ENCODE measurements at places on chromosomes 13 and 19. TPM values are rescaled to one million over a fixed set of nuclear protein-coding genes. Genes with fewer than 3 reads are reported as not detected.
A peak's percentile ranks its signal among the peaks of the same experiment; 100 is the strongest.

- no peak overlapping the region for H3K27ac ChIP-seq
- no peaks in the 10 kb centered on the region for H3K36me3 ChIP-seq
- peaks cover 16% of the 10 kb centered on the region for H3K4me1 ChIP-seq
- no peak for DNase-seq
Observed at GRCh38 chr13:80363890-80364503, 23.1 kb upstream of the SPRY2 start.

GRCh38 chr13:24922387-24922744, 158.4 kb downstream of the RNF17 start:
- no peaks in the 10 kb centered on the region for H3K27me3 ChIP-seq
- no peaks in the 10 kb centered on the region for H3K36me3 ChIP-seq

DNA sequence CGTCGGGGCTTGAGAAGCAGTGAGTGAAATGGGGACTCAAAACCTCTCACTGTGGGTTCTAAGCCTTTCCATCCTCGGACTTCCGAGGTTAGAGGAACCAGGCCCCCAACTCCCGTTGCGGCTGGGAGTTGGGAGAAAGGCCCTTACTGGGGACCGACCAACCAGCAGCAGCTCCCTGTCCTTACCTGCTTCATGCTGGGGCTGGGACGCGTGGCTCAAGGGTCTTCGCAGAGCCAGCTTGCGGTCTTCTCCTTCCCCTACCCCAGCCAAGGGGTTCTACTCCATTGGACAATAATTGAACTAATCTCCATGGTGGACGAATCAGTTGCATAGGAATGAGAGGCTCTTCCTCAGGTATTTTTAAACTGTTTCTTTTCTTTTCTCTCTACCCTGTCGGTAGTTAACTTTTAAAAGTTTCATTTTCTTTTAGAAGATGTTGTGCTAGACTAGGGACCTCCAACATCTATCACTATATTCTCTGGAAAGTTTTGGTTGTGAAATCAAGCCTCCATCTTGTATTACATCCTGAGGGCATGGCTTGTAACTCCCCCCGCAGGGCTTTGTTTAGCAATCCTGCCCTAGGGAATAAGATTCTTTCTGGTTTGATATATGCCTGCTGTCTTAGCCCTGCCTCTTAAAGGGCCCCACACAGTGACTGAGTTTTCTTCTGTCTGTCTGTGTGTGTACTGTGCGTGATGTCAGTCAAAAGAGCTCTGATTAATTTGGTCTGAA, 1027.1 kb upstream of the PCDH9 start:
- no peaks in the 10 kb centered on the region for H3K4me1 ChIP-seq
- H3K4me3 ChIP-seq = no peak overlapping the region
- no peak for DNase-seq

DNA sequence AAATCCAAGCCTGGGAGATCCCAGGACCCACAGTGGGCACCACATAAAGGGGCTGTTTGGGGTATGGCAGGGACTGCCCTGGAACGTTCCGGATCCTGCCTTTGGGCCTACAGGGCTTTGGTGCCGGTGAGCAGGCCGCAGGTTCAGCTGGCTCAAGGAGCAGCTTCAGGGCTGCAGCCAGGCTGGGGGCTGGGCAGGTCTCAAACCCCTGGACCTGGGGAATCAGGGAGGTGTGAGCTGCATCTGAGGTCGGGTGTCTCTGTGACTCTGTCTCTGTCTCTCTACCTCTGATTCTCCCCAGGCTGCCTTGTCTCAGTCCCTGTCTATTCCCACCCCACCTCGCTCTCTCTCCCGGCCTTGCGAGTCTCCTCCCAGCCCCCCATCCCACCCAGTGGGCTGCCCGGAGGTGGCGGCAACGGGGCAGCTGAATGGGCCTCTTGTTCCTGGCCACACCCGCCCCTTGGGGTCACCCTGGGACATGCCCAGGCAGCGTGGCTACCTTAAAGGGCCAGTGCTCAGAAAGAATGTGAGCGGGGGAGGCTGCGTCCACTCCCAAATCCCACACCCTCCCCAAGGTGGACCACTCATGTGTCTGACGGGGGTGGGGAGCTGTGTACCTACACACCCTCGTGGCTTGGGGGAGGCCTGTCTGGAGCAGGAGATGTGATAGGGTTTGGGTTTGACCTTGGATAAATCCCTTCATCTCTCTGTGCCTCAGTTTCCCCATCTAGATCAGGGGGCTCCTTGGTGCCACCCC, 31.1 kb downstream of the NFIC start:
- H3K27me3 ChIP-seq = no peaks in the 10 kb centered on the region
- no peaks in the 10 kb centered on the region for H3K36me3 ChIP-seq
- DNase-seq = peak; percentile 75
- no peak overlapping the region for H3K4me3 ChIP-seq

GRCh38 chr19:571566-571974, 826 bp upstream of the BSG start:
- peaks cover 41% of the 10 kb centered on the region for H3K4me1 ChIP-seq
- peak; percentile 32 for DNase-seq
- H3K27ac ChIP-seq = peak overlapping the region; percentile 76
- H3K4me3 ChIP-seq = peak overlapping the region; percentile 26
- H3K36me3 ChIP-seq = no peaks in the 10 kb centered on the region
- no peaks in the 10 kb centered on the region for H3K27me3 ChIP-seq

GRCh38 chr19:49954933-49955332, 6.0 kb downstream of the SIGLEC11 start:
- no peaks in the 10 kb centered on the region for H3K36me3 ChIP-seq
- H3K4me3 ChIP-seq = no peak overlapping the region
- H3K27me3 ChIP-seq = no peaks in the 10 kb centered on the region
- H3K4me1 ChIP-seq = peaks cover 67% of the 10 kb centered on the region

DNA sequence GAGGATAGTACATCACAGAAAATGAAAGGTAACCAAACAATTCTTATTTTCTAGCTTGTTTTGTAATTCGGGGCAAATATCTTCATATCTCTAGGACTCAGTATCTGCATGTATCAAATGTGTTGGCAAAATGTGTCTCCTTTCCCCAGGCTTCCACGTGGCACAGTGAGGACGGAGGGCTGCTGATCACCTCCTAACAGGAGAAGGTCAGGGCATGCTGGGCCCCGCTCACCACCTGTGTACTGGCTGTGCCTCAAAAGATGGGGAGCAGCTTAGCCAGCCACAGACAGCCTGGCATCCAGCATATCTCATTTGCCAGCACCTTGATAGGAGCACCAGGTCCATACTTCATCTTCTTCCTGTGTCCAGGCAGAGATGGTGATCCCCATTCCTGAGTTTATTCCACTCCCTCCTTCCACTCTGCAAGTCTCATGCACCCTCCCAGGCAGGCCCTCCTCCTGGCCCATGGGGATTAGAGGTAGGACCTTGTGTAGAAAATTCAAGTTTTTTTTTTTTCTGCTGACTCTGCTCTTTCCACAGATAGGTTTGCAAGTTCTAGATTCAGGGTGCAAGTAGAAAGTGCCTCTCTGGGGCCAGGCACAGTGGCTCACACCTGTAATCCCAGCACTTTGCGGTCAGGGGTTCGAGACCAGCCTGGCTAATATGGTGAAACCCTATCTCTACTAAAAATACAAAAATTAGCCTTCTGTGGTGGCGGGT, 1639.0 kb upstream of the SLC10A2 start:
- no peaks in the 10 kb centered on the region for H3K27me3 ChIP-seq
- no peak overlapping the region for H3K27ac ChIP-seq
- H3K36me3 ChIP-seq = no peaks in the 10 kb centered on the region
- H3K4me3 ChIP-seq = no peak overlapping the region
- H3K4me1 ChIP-seq = no peaks in the 10 kb centered on the region

- H3K36me3 ChIP-seq = peaks cover 33% of the 10 kb centered on the region
- no peak overlapping the region for H3K27ac ChIP-seq
- H3K4me3 ChIP-seq = no peak overlapping the region
- no peaks in the 10 kb centered on the region for H3K4me1 ChIP-seq
Observed at GRCh38 chr13:114296448-114296847, 15.0 kb downstream of the UPF3A start.

- no peaks in the 10 kb centered on the region for H3K36me3 ChIP-seq
- no peak overlapping the region for H3K4me3 ChIP-seq
- no peak for DNase-seq
- H3K4me1 ChIP-seq = peaks cover 34% of the 10 kb centered on the region
- peak overlapping the region; percentile 59 for H3K27ac ChIP-seq
- H3K27me3 ChIP-seq = no peaks in the 10 kb centered on the region
Observed at GRCh38 chr13:92136449-92137155, 738.2 kb downstream of the GPC5 start.

TUBB4A gene
- 0.59 TPM for total RNA-seq
